ENCODE measurements at places on chromosomes 5 and 9. TPM values are rescaled to one million over a fixed set of nuclear protein-coding genes. Genes with fewer than 3 reads are reported as not detected.

The FOXI1 gene
- total RNA-seq = not detected

The GPRIN1 gene
- total RNA-seq = 8.7 TPM

The REXO4 gene
- total RNA-seq = 19.5 TPM

The CER1 gene
- not detected for total RNA-seq

The MARCOL gene
- not detected for total RNA-seq
